ENCODE measurements at places on chromosomes 2 and 18. TPM values are rescaled to one million over a fixed set of nuclear protein-coding genes. Genes with fewer than 3 reads are reported as not detected.

GMPPA gene
- 18.8 TPM for total RNA-seq

FABP1 gene
- total RNA-seq: not detected

DNER gene
- total RNA-seq: 2.7 TPM

NCOA1 gene
- 59.6 TPM for total RNA-seq

RGPD3 gene
- total RNA-seq: 0.20 TPM

FKBP7 gene
- 13.7 TPM for total RNA-seq

ASIC4 gene
- 3.0 TPM for total RNA-seq

C2orf68 gene
- total RNA-seq: 19.0 TPM

GPR35 gene
- total RNA-seq: 2.6 TPM

UCN gene
- total RNA-seq: 24.0 TPM

CPO gene
- 0.63 TPM for total RNA-seq

HRH4 gene
- not detected for total RNA-seq

FAM210A gene
- 8.6 TPM for total RNA-seq

ADCY3 gene
- total RNA-seq: 185 TPM

LYPD6 gene
- 10.7 TPM for total RNA-seq

ADAM23 gene
- total RNA-seq: 2.9 TPM

CFAP221 gene
- 1.7 TPM for total RNA-seq

POU3F3 gene
- not detected for total RNA-seq

ANKRD30BL gene
- not detected for total RNA-seq

G6PC2 gene
- total RNA-seq: not detected

AKAIN1 gene
- total RNA-seq: not detected

DNAH7 gene
- 5.0 TPM for total RNA-seq

CRACDL gene
- 7.2 TPM for total RNA-seq

ESPNL gene
- total RNA-seq: 2.1 TPM

MERTK gene
- 31.8 TPM for total RNA-seq

TP53I3 gene
- total RNA-seq: 21.0 TPM
